ENCODE measurements at places on chromosomes 12 and 14.

GRCh38 chr12:48958049-48958388 is 732 bp upstream of the ARF3 start:
- no peak for DNase-seq

DNA sequence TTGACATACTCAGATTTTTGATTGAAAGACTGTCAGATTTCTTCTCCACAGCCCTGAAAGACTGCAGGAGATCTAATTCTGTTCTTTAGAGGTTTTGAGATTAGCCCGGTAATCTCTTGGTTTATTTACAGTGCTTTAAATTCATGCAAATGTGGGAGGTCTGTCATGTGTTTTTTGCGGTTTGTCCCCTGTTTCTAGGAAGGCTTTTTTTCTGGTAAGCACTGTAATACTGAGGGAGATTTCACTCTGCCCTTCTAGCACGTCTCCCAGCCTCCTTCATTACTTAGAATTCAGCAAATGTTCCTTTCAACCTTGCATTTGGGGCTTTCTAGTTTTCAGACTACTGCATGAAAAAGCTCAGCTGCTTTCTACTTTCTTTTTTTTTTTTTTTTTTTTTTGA is 31.1 kb downstream of the GPHN start:
- DNase-seq: no peak

DNA sequence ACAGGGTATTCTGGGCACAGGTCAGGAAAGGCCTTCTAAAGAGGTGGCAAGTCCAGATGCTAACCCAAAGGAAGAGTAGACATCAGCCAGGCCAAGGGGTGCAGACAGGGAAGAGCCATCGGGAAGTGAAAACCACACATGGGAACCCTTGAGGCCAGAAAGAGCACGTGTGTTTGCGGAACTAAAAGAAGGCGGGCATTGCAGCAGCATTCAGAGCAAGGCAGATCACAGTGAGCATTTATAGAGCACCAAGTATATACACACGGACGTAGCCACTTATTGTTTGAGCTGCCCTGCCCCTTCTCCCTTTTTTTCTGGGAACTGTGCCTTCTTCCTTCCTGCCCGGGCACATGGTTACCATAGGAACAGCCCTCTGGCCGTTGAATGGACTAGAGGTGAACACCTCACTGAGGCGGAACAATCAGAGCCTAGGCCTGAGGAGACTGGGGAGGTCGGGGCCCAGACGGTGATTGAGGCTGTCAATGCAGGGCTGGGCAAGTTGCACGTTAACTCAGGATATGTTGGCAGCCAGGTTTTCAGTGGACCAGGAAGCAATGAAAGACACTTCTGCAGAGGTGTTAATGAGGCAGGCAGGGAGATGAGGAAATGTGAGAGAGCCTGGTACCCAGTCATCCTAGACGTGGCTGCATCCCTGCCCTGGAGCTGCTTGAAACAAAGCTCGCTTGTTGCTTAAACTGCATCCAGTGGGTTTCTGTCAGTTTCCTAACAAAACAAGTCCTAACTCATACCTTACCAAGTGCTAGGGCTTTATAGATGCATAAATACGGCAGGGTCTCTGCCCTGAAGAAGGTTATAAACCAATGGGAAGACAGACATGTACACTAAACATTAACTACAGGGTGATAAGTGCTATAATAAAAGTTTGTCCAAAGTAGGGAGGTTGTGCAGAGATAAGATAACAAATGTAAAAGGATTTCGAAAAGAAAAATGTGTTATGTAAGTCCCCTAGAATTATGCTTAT is 34.2 kb downstream of the MOAP1 start:
- DNase-seq: no peak

DNA sequence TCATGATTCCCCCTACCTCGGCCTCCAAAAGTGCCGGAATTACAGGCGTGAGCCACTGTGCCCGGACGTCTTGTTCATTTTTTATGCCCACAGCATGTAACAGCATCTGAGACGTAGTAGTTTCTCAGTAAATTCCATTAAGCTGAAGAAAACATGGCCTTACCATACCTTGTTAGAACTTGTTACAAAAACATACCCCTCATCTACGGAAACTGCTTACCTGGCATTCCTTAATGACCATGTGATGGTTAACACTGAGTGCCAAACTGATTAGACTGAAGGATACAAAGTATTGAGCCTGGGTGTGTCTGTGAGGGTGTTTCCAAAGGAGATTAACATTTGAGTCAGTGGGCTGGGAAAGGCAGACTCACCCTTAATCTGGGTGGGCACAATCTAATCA is 186.8 kb downstream of the CEP128 start:
- no peak for DNase-seq

- no peak for DNase-seq
Observed at GRCh38 chr12:80858356-80858755, 79.4 kb downstream of the LIN7A start.

DNA sequence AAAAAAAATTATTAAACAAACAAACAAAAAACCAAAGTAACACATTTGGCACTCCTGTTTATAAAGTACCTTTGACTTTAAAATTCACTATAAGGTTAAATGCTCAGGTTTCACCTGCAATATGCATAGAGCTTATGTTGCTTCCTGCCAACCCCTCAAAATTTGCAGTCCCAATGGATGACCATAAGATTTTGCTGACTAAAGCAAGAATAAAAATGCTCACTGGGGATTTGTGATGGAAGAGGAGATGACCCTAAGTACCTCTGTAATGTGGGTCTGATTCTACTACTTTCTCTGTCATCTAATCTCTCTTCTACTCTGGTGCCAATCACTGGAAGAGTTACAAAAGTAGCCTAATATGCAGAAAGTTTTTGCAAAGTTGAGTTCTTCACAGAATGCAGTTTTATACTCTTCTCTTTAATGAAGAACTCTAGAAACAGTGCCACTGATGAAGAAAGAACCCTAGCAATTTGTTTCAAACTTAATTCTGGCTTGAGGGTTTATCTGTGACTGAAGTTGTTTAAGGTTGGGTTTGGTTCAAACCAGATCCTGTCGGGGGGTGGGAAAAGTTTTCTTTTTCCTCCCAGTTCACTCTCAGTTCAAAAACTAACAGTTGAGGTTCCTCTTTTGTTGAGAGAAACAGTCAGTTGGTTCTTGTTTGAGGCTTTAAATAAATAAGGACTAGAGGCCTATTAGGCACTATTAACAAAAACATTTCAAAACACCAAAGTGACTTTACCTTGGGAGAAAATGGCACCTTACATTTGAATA is 10.9 kb downstream of the WASHC3 start:
- no peak for DNase-seq
